ENCODE measurements at places on chromosomes 16 and 17.

GRCh38 chr16:8859913-8860881, 8.6 kb downstream of the CARHSP1 start:
- no peak for DNase-seq

- no peak for DNase-seq
Measured at GRCh38 chr16:86354641-86355513, 155.4 kb upstream of the FOXF1 start.

DNA sequence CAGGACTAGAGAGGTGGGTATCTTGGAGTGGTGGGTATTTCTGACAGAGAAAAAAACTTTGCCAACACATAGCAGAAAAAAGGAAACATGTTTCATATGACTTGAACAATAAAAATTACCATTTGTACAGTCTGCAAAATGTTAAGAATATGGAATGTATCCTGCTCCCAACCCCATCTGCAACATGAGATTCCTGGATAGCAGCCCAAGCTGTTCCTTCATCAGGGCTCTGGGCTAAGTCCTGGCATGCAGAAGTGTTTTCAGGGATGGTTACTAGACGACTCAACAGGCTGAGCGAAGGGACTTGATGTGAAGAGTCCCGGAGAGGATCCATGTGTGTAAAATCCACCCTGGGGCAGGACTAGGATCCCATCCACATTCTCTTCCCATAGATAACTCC, 121.0 kb upstream of the IRX3 start:
- DNase-seq = no peak

GRCh38 chr17:75820094-75821080, 23.8 kb downstream of the UNC13D start:
- no peak for DNase-seq

GRCh38 chr16:11610580-11610979, 23.9 kb upstream of the LITAF start:
- DNase-seq = peak; percentile 44

DNA sequence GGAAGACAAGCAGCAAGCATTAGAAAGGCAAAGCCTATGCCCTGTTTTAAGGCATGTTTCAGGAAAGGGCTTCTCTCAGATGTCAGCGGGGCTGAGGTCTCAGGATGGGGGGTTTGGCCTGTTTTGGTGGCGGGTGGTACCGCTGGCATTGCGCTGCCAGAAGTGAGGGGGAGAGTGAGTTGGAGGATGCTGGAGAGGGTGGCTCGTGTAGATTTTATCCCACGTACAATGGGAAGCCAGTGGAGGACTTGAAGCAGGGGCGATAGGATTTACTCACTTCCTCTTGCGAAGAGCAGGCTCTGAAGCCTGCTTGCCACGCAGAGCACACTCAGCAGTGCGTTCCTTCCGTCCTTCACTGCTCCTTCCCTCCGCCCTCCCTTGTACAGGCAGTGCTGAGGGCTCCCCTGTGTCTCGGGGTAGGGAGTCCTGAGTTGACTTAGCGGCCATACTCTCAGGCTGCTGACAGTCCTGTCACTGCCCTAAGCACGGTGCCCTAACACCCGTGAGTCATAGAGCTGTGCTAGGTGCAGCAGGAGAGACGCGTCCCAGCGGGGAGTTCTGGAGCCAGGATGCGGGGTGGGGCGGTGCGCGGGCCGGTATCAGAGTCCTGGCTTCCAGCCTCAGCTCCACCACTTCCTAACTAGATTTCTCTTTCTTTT, 113.1 kb downstream of the SNX29 start:
- peak; percentile 3 for DNase-seq

GRCh38 chr17:17561408-17562145, 29.9 kb downstream of the PEMT start:
- no peak for DNase-seq

DNA sequence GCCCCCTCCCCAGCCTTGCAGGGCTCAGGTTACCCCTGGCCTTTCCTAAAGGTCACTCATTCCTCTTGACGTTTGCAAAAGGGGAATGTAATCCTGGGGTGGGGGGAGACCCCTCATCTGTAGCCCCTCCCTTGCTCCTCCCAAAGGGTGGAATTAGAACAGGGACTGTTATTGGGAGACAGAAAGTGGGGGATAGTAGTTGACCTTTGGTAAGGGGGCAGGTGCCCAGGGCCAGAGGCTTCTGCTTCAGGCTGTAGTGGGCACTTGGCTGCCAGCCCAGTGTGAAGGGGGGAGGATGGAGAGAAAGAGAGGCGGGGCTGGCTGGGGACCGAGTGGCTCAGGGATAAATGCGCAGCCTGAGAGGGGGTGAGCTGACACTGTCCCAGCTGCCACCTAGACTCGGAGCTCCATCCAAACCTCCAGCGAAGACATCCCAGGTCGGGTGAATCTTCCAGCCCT, at the start of gene ENO3:
ENO3 (plus strand) TSS at position 374 of the 459 bp plus-strand sequence. CDS start 711 bp downstream, outside the sequence.
- peak; percentile 56 for DNase-seq

GRCh38 chr16:50652836-50653425, 28.2 kb downstream of the SNX20 start:
- no peak for DNase-seq

DNA sequence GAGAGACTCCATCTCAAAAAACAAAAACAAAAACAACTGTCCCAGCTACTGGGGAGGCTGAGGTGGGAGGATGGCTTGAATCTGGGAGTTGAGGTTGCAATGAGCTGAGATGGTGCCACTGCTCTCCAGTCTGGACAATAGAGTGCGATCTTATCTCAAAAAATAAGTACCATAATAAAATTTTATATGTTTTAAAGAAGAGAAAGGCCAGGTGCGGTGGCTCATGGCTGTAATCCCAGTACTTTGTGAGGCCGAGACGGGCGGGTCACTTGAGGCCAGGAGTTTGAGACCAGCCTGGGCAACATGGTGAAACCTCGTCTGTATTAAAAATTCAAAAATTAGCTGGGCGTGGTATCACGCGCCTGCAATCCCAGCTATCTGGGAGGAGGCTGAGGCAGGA, 11.4 kb downstream of the RPUSD1 start:
- DNase-seq = no peak

GRCh38 chr17:218432-219110, 37.1 kb upstream of the DOC2B start:
- no peak for DNase-seq

DNA sequence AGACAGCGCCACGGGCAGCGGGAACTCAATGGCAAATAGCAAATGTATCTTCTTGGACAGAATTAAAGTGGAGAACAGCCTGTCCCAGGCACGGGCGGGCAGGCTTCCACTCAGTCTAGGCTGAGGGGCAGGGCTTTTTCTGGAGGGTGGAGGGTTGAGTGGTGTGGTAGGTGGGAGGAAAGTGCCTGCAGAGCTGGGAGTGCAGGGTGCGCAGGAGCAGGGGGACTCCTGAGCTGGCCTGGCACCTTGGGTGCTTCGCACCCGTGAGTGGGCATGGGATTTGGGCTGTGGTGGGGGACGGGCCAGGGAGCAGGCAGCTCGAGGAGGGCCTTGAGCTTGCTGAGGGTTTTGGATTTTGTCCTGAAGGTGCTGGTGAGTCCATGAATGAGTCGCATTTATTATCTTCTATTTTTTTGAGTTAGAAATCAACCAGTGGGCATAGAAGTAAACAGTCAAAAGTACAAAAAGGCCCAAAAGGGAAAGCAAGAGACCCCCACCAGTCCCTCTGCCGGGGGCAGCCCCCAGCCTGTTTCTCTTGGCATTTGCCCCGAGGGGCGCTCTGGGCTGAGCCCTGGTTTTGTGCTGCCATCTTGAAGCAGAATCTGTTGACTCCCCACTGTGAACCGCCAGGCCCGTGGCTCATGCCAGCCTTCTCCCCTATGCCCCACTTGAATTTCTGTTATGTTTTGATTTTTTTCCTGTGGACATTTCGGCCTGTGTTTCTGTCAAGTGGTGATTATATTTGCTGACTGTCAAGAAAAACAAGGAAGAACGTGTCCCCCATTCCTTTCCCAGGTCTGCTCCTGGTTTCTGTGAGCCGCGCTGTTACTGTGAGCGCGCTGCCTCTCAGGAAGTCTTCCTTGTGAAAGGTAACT, 8.2 kb downstream of the ADORA2B start:
- DNase-seq = no peak

DNA sequence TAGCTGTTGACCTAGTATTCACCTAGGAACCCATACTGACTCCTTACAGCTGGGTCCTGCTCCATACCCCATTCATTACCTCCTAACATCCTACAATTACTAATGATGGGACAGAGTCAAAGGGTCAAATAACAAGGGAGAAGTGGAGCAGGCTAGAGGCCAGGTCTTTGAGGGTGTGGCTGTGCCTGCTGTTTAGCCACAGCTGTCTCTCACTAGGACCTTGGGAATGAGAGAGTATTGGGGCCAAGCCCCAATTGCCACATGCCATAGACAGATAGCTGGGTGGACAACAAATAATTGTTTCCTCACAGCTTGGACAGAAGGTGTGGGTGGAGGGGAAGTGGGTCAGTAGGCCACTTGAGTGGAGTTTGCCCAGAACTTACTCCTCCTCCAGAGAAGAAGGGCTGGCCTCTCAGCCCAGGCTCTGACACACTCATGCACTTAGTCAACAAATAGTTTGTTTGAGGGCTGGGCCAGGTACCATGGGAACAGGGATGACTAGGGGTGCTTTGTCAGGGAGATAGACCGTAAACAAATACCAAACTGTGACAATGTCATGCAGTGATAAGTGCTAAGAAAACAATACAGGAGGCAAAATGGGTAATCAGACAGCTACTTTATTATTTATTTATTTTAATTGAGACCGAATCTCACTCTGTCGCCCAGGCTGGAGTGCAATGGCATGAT, 10.2 kb upstream of the CENPT start:
- DNase-seq = peak; percentile 43

DNA sequence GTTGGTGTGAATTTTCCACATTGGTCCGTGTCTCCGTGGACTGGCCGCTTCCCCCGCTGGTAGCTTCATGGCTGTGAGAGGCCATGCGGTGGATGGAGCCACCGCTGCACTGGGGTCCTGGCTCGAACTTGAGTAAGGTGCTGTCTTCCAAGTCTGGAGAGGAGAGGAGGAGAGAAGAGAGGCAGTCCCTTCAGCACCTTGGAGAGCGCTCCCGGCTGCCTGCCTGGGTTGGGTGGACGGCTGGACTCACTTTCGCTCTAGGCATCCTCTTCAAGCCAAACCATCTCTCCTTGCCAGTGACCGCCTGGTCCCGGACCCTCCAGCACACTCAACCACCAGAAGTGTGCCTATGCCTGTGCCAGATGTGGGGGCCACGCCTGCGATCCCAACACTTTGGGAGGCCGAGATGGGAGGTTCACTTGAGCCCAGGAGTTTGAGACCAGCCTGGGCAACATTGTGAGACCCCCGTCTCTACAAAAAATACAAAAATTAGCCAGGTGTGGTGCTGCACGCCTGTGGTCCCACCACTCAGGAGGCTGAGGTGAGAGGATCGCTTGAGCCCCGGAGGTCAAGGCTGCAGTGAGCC, 6.2 kb downstream of the JPH3 start:
- peak; percentile 49 for DNase-seq

DNA sequence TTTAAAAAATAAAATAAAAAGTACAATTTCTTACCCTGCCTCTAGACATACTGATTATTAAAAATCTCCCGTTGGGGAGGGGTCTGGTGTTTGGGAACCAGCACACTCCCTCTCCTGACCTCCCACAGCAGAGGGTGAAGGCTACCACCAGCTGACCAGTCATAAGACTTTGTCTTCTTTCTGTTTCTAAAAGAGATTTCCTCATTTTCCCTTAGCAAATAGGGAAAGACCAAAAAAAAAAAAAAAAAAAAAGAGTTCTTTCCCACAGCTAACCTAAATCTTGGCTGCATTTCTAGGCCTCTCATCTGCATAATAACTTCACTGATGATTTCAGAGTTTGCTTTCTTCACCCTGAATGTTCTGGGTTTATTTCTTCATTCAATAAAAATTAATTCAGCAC, 30.3 kb downstream of the CDK5RAP3 start:
- no peak for DNase-seq

DNA sequence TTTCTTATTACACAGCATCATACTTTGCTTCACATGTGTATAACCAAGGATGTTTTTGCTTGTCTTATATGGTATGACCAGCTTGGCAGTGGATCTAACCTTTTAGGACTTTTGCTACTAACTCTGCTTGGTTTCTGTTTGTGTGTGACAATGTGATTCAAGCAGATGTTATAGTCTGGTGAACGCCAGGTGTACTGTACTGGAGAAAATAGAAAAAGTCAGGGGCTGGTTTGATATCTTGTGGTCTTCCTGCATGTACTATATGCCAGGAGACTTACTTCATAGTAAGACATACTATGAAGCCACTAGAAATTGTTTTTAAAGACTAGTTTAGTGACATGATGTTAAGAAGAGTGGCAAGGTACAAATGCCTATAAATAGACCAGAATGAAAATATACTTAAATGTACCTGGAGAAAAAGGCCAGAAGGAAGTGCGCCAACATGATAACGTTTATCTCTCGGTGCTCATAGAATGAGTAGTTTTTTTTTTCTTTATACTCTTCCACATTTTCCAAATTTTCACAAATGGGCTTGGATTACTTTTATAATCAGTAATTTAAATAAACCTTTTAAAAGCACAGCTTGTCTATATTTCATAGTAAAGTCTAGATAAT, 112.3 kb downstream of the PRKCA start:
- DNase-seq = no peak

DNA sequence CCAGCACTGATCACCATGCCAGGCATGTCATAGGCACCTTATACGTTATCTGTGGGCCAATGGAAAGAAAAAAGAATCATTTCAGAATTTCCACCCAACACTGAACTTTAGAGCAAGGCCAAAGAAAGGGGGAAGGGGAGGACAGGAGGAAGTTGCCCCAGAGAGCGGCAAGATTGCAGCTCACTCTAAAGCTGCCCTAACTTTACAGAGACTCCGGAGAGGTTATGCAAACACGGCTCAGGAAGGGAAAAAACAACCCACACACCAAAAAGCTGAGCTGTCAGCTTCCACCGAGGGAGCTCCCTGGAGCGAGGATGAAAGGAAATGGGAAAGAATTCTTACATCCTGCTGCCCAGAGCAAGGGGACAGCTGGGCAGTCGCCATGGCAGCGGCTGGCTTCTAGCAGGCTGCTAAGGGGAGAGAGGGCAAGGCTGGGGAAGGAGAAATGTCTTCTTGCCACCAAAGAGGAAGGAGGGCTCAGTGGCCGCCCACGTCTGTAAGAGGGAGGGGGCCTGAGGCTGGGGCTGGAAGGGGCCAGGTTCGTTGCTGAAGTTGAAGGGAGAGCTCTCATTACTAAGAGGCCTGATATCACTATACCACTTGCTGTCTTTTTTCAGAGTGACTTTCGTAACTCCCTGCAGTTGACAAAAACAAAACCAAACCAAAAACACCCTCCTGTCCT, 18.2 kb downstream of the COTL1 start:
- DNase-seq = peak; percentile 32

GRCh38 chr16:27529962-27530361, 19.8 kb downstream of the GTF3C1 start:
- DNase-seq = no peak

DNA sequence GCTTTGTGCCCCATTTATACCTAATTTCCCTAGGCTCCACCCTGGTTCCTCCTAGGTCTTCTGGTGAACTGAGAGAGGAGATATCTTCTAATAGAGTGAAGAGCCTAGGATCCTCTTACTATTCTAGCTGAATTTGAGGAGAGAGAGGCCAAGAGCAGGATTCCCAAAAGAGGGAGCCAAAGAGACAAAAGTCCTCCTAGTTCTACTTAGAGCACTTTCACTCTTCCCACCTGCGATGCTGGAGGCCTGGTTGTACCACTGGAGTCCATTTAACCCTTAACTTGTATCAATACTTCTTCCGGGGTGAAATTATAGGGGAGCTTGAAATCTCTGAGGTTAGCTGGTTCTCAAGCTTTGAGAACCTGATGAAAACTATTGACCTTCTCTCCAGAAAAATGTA, 3.4 kb upstream of the SSH2 start:
- no peak for DNase-seq

GRCh38 chr17:31834448-31834847, 24.6 kb downstream of the COPRS start:
- no peak for DNase-seq

- DNase-seq = no peak
Measured at GRCh38 chr17:82976982-82977488, 102.4 kb upstream of the METRNL start.

- DNase-seq = no peak
Measured at GRCh38 chr17:43341715-43342588, 56.8 kb upstream of the ARL4D start.

All from hematopoietic multipotent progenitor cell treated with erythropoietin and hydrocortisone succinate and interleukin-3 and kit ligand, for 8 days (in vitro differentiated cells).